Cerebellar cortex (tissue), 1 donor: ENCODE measurements at places on chromosomes 2 and 18.

DNA sequence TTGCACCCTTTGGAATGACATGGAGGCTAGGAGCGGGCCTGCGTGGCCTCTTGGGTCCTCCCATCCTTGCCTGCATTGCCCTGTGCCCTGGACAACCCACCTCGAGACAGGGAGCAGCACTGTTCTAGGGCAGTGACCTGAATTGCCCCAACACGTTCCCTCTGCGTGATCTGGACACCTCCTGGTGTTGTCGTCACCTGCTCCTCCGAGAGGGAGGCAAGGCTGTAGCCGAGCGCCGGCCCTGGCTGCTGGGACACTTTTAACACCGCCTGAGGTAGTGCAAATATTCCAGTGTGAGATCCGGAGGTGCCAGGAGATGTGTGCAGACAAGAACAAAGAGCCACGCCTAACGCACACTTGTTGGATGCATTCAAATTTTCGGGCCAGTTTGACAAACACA lies 131.5 kb downstream of the SMAD7 start:
- DNase-seq = no peak

- no peak for DNase-seq
Observed at GRCh38 chr2:134665727-134666506, 52.9 kb downstream of the TMEM163 start.

GRCh38 chr2:189015359-189015758 lies 41.2 kb downstream of the COL3A1 start:
- no peak for DNase-seq

DNA sequence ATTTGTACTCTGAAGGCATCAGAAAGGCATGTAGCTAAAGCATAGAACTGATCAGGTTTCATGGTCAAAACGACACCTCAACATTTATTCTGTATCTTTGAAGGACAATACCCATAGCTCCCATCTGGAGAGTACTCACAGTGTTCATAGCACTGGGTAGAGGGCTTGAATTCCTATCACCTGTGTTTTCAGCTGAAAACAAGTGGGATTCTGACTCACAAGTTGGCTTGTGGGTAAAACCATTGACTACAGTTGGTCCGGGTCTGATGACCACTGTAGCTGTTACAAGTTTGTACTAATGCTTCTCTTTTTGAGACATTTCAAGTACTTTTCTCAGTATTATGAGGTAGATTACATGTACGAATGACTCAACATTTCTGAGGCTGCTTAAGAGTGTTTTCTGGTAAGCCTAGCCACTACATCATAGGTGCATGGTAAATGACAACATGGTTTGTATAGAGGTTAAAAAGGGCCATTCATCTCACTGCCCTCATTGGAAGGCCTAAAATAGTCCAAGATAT lies 68.6 kb upstream of the PELI1 start:
- DNase-seq = no peak

DNA sequence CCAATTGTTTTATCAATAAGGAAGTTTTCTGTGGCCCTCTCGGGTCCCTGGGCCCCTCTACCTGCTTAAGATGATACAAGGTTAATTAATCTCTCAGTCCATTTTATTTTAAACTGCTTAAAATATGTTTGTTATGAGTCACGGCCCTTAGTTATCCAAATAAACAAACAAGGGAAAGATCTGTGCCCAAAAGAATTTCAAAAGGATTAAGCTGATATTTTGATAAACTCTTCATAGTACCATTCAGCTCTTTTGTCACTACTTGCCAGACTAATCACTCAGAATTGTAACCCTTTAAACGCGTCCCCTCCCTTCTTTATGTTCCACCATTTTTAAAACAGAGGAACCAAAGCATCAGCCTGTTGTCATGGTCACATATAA lies 144.7 kb upstream of the STK17B start:
- no peak for DNase-seq

- no peak for DNase-seq
Observed at GRCh38 chr2:213084261-213084660, 67.2 kb downstream of the IKZF2 start.

DNA sequence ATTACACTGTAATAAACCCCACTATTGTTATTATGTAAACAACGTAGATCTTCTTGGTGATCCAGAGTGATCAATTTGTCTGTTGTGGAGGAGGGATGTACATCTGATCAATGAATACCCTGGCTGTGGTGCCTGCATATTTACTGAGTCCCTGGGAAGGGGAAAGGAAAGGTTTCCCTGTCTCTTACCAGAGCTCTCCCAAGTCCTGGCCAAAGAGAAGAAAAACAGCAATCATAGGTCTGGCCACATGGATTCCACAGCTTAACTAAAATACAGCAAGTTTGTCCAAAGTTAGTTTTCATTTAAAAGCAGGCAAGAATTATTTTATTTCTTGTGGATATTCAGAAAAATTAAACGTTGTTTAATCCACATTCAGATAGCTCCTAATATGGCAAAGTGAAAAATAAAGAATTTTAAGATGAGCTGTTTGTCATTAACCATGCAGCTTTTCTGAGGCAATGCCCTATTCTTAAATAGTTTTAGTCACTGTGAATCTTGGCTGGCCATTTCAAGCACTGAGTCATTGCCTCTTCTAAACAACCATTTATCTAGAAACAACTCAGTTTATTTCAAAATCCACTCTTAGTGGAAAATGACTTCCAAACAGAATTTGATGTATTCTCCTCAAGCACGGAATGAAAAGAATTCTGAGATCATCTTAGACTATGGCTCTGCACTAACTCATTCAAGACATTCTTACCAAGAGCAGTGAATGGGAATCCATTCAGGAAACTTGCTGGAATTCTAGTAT lies 1004.4 kb upstream of the CDH2 start:
- no peak for DNase-seq

DNA sequence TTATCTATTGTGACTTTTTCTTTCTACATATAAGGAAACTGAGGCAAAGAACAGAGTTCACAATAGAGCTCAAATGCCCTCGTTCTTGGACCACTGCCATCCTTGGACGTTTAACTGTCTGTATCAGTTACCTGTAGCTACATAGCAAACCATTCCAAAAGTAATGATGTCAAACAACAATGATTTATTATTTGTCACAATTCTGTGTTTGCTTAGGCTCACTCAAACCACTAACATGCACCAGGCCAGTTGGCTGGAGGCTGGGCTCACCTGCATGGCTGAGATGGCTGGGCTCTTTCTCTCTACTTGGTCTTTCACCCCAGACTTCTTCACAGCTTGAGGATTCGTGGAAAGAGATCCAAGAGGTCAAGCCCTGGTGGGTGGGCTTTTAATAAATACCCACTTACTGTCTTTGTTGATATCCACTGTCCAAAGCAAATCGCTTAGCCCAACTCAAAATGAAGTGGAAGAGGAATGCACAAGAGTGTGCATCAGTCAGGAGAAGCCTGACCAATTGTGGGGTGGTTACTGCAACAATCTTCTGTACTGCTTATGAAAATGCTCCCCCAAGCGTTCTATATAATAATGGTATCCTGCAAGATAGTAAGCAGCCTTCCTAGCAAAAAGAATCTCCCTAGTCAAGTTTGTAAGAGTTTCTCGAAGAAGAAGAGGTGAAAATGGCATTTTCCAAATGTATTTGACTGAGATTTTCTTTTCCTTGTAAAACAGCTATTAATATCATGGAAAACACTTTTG lies 163.5 kb upstream of the NT5C1B start:
- no peak for DNase-seq

DNA sequence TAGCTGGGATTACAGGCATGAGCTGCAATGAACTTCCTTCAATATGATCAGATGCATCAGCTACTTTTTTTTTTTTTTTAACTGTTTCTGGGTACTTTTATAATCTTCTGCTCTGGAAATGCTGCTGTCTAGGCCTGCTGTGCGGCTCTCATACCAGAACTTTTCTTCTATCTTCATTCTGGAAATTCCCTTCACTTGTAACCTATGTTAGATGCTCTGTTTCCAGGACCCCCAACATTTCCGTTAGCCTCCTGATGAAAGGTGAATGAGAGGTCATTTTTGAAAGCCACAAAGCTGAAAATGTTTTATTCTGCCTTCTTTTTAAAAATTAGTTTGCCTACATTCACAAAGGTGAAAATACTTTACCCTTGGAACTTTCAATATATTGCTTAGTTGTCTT lies 8.6 kb downstream of the AGFG1 start:
- DNase-seq = no peak

- no peak for DNase-seq
Observed at GRCh38 chr18:49647496-49648168, 85.8 kb downstream of the LIPG start.
